ENCODE measurements at places on chromosomes 2 and 18.

- DNase-seq = no peak
These were observed 2.6 kb downstream of the SEC11C start for GRCh38 chr18:59142274-59142673.

GRCh38 chr2:10457846-10458598, 9.9 kb upstream of the ODC1 start:
- no peak for DNase-seq

DNA sequence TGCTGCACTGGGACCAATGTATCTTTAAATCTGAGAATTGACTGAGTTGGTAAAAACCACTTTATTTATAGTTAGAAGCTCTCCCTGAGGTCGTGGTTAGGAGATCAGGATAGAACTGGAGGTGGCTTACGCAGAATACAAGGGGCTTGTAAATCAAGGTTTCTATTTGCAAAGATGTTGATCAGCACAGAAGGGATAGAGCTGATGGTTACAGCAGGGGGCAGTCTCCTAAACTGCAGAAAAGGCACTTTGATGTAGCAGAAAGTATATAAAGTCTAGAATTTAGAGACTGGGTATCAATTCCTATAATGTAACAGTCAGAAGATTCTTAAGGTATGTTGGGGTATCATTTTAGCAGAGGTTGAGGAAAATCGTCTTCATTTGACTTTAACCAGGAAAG, 25.2 kb upstream of the ACVR1 start:
- DNase-seq = no peak

GRCh38 chr2:177545981-177546585, 153.5 kb downstream of the AGPS start:
- no peak for DNase-seq

GRCh38 chr18:22285361-22286140, 116.2 kb downstream of the GATA6 start:
- DNase-seq = no peak

- DNase-seq = no peak
These were observed 3.7 kb downstream of the ETAA1 start for GRCh38 chr2:67400560-67401485.

- no peak for DNase-seq
These were observed 3.3 kb downstream of the KCNIP3 start for GRCh38 chr2:95300450-95300849.

DNA sequence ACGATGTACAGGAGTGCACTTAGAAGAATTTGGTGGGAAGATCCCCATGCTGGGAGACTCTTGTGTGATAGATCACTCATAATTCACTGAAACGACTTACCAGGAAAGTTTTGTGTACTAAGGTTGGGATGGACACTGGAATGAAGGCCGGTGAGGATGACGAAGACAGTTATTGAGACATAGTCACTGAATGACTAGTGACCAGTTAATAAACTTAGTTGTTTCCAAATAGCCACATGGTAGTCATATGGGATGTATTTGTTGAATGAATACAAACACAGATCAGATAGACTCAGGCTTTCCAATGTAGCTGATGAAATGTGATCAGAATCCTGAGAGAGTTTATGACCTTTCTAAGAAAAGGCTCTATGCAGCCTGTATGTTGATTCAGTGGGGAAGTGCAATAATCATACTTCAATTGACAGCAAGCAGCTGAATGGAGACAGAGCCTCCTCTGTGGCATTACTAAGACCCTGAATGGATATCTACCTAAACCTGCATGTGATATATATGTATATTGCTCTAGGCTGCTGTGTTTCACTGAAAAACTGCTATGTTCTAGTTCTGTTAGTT, 20.4 kb downstream of the GDF7 start:
- no peak for DNase-seq

DNA sequence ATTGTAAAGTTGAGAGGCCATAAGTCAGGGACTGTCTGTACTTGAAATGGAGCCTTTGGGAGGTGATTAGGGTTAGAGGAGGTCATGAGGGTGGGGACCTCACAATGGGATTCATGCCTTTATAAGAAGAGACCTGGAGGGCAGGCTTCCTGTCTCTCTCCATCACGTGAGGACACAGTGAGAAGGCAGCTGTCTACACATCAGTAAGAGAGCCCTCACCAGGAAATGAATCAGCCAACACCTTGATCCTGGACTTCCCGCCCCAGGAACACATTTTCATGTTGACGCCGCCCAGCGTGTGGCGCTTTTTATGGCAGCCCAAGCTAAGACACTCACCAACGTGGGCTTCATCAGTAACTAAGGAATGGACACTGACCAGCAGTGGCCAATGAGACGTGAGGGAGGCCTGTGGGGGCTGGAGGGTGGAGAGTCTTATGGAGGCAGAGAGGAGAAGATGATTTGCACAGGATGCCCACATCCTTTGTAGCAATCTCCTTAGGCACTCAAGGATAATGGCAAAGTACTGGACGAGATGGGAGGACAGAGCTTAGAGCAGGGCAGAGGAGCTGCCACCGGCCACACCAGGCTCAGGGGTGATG, 162.7 kb downstream of the EIPR1 start:
- DNase-seq = no peak

- no peak for DNase-seq
These were observed 601.5 kb upstream of the FSHR start for GRCh38 chr2:49755777-49756176.

DNA sequence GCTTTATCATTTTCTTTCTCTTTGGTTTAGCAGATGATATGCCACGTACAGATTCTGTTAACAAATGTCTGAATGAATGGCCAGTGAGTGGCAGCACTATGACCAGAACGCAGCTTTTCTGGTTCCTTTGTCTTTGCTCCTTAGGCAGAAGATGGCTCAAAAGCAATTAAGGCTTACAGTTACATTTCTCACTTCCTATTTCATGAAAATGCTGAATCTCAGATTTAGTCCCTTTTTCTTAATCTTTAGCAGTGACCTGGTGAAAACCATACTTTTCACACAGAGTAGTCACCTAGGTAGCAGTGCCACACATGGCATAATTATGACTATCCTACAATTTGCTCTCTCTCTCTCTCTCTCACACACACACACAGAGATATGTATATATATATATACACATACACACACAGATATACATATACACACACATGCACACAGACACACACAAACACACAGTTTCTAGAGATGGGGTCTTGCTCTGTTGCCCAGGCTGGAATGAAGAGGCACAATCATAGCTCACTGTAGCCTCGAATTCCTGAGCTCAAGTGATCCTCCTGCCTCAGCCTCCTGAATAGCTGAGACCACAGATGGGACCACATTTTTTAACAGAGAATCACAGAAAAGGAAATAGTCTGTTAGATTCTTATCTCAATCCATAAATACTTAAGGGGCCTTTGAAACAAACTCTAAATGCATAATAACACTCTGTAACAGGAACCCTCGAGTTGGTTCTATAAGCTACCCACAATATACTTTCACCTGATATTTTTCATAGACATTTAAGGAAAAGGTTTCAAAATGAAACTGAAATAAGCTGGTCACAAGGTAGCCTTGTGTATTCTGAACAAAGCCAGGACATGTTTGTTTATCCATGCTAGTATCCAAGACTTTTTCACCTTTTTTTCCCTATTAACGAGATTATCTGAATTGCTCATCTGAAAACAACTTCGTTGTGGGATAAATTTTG, 11.6 kb downstream of the PDE6D start:
- no peak for DNase-seq

- DNase-seq = no peak
These were observed 42.7 kb downstream of the EPHA4 start for GRCh38 chr2:221529177-221529942.

GRCh38 chr2:196836440-196836839, 27.3 kb upstream of the C2orf66 start:
- DNase-seq = no peak

- DNase-seq = no peak
These were observed 11.7 kb downstream of the CDC42EP3 start for GRCh38 chr2:37659723-37660122.

DNA sequence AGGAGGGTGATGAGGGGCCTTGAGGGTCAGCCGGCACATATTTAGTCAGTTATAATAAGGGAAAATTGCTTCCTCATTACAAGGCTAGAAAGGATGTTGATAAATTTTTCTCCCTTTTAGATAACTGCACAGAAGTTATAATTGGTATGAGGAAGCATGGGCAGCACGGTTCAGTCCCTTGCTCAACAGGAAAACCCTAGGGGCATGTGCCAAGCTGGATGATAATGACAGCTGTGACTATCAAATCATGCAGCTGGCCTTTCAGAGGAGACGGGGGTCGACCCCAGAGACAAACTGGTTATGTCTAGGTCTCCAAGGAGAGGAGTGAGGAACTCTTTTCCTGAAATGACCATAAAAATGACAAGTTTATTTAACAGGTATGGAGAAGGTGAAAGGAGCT, 448.1 kb upstream of the VRK2 start:
- no peak for DNase-seq

DNA sequence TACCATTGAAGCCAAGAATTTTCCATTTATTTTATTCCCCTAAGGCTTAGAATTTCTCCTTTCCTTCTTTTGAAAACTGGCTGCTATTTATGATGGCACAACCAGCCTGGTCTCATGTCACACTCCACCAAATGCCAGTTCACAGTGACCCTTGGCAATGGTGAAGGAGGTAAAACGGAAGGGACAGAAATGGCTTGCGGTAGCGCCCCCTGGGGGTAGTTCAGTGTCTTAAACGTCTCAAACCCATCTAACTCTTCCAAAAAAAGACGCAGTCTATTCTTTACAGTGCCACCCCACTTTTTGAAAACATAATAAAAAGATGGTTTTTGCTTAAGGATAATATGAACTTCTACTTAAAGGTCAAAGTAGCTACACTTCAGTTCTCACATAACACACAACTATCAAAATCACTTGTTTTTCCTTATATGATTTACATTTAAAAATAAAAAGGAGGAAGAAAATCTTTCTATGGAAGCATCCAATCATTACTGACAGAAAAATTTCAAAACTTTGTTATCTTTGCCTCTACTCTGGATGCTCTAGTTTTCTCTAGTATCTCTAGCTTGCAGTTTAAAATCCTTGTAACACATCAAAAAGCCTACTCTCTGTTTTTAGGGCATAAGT, 28.0 kb downstream of the PNO1 start:
- DNase-seq = no peak

DNA sequence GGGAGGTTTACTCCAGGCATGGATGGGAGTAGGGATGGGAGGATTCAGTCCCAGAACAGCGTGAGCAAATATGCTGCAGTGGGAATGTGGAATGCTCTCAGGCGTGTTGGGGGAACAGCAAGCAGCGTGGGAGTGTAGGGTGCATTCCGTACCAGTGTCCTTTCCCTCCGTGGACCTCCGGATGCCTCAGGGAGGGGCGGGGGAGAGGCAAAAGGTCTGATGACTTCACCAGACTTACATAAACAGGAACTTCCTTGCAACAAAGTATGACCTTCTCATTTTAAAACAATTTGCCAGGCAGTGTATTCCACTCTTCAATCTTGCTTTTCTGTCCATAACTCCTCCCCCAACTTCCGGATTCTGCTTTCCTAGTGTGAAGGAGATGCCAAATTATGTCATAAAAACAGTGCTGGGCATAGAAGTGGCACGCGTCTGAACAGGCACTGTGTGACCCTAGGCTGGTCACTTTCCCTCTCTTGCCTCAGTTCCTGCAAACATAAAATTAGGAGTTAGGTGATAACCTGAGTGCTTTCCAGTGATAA, 36.9 kb downstream of the RPL37A start:
- no peak for DNase-seq

DNA sequence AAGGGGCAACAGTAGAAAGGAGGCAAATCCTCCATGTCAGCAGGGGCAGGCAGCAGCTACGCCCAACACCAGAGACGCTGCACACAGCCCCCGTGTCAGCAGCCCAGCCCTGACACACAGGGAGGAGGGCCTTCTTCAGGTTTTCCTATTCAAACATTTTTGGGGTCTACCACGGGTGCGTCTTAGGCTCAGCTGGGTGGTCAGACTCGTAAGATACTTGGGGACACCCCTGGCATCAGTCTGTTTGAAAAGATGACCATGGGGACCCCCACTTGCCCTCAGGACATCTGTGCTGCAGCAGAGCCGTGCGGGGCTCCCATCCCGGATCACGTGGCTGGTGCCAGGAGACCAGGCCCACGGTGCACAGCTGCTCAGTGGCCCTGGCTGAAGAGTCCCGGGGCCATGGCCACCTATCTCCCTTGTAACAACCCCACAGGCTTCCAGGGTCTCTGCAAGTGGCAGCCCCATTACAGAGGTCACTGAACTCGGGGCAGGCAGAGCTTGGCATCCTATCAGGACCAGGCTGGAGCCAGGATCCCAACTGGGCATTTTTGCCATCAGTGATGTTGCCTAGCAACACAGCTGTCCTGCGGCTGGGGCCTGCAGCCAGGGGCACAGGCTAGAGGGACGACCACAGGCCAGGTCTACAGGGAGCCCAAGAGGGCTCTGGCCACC, 82.5 kb downstream of the EDAR start:
- no peak for DNase-seq

GRCh38 chr2:240799033-240799820, 20.8 kb downstream of the KIF1A start:
- DNase-seq = no peak

DNA sequence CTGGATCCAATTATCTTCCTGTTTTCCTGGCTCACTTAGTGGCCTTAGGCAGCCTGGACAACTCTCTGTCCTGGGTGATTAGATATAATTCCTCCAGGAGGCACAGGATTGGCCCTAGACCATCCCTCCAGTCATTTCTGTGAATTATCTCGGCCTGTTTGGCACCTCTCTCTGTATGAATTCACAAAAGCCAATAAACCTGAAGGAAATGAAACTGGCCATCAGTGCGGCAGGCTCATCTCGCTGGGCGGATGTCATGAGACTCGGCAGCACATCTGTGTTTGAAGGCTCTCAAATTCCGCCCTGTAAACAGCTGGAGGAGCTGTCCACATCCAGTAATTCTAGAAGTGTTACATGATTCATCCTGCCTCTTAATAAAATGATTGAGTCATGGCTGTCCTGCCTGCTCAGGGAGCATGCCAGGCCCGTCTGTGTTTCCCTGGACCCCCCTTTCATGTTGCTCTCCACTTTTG, 38.6 kb downstream of the ACOXL start:
- DNase-seq = no peak

- DNase-seq = no peak
These were observed 14.5 kb upstream of the PLA2R1 start for GRCh38 chr2:160076914-160077313.

GRCh38 chr2:185278761-185279160, 459.8 kb upstream of the FSIP2 start:
- DNase-seq = no peak

DNA sequence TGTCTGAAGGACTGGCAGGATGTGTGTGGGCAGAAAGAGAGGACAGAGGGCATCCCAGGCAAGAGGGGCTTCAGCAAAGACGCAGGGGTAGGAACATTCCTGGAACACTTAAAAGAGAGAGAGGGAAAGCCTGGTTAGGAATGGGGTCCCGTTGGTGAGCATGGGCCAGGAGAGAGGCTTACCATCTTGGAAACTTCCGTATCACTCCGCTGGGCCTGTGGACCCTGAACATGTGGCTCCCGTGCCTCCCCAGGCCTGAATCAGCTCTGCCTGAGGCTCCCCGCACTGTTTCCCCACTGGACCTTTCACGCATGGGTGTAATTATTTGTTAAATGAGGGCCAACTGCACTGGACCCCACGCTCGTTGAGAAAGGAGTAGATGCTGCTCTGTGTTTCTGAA, 191.1 kb upstream of the GLI2 start:
- DNase-seq = no peak

GRCh38 chr2:25314514-25315315, 27.0 kb downstream of the DNMT3A start:
- no peak for DNase-seq

- DNase-seq = no peak
These were observed 522.1 kb upstream of the RAB6C start for GRCh38 chr2:129457277-129457818.

All from esophagus squamous epithelium (tissue), 5 donors.